ENCODE measurements at places on chromosomes 11 and 22.

GRCh38 chr11:62427630-62428233 lies 8.9 kb downstream of the SCGB1A1 start:
- no peak for DNase-seq

- no peak for DNase-seq
These were observed 241.2 kb upstream of the SYN3 start for GRCh38 chr22:33299245-33299956.

- no peak for DNase-seq
These were observed 54.5 kb upstream of the FBXO3 start for GRCh38 chr11:33828604-33829429.

DNA sequence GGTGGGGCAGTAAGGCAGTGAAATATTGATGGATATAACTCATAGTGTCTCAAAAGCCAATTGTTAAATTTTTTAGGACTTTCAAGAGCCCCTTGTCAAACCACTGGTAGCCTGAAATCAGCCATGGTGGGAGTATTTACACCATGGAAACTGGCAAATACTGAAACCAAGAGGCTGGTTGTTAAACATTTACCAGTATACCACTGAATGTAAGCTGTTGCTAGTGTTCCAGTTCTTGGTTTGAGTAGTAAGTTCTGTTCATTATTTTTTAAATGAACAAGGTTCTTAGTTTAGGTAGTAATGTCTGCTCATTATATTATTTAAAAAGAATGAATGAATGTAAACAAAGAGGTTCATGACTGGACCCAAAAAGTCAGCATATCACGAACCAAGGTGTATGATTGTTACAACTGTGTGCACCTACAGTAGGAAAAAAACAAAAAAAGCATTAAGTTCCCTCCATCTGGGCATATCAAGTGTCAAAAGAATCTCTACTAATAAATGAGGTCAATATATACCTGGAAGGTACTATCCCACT lies 4.5 kb upstream of the EIF3F start:
- no peak for DNase-seq

DNA sequence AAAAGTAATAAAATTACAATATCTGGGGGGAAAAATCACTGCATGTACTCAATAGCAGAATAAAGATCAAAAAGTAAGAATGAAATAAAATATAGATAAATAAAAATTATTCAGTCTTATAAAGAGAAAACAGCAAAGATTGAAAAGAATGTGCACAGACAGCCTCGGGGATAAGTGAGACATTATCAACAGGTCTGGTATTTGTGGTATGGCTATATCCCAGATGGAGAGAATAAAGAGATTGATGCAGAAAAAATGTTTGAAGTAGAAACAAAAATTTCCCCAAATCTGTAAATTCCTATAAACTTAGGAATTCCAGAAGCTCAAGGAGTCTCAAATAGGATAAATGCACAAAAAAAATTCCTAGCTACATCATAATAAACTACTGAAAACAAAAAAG lies 74.5 kb upstream of the LUZP2 start:
- DNase-seq: no peak

GRCh38 chr11:117229411-117229810 lies 2.5 kb downstream of the PCSK7 start:
- no peak for DNase-seq

- DNase-seq: no peak
These were observed 10.0 kb downstream of the SBF2 start for GRCh38 chr11:10283991-10284390.

DNA sequence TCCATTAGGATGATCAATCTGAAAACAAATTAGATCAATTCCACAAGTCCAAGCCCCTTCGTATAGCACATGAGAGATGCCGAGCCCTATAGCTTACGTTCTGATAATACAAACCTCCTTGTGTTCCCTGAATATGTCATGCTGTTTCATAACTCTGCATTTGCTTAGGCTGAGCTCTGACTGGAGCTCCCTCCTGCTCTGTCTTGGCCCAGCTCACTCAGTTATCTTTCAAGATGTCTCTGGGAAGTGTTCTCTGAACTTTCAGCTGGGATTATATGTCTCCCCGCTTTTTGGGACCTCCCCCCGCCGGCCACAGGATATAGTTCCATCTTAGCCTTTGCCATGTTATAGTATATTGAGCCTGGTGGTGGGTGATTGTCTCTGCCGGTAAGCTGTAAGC lies 44.0 kb downstream of the FDX1 start:
- no peak for DNase-seq

DNA sequence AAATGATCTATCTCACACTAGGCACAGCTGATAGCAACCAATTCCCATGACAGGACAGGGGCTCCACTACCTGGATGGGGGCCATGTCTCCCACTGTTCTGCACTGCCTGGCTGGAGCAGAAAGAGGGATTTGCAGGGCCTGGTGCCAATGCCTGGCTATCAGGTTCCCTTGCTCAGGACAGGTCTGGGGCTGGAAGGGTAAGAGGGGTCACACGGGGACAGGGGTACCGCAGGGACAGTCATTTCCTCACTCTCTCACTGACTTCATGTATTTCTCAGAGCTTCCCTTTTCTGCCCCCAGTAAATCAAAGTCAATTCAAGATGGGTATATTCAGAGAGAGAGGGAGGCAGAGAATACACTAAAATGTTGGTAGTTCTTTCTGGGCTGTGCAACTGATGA lies 119.1 kb upstream of the CSNK2A3 start:
- no peak for DNase-seq

DNA sequence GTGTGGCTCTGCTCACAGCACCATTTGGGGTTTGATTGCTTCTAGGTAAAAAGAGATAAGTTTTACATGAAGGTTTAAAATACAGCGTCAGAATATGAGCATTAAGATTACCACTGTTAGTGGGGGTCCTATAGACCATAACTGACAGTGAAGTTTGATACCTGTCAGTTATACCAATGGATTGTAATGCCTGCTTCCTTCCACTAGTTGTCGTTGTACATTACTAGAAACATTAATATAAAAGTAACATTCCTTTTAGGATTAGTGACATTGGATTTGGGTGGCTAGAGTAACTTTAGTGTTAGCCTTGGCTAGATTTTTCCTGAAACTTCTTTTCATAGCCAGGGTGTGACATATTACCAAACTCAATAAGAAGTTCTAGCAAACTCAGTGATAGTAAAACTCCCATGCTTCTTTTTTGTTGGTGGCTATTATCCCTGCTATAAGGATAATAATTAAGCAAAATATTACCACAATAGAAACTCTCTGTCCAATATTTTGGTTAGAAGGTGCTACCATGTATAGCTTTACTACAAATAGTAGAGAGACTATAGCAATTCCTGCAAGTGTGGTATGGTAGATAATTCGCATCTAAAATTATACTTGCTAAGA lies 57.1 kb downstream of the FAM181B start:
- DNase-seq: no peak

- DNase-seq: no peak
These were observed 101.6 kb downstream of the COMMD9 start for GRCh38 chr11:36187622-36188021.

DNA sequence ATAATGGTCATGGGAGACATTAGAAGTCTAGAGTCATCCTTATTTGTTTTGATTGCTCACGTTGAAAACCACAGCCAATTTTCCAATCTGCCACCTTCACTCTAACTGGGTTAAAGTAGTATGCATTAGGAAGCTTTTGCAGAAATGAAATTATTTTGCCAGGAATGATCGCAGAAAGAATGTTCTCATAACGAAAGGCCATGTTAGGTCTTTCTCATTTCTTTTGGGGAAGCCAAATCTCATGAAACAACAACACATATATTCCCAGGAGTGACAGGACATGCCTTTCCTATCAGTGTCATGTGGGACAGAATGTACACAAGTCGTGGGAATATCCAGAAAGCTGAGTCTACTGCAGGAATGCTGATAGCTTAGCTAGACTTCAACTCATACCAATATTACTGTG lies 386.3 kb downstream of the AASDHPPT start:
- DNase-seq: no peak

DNA sequence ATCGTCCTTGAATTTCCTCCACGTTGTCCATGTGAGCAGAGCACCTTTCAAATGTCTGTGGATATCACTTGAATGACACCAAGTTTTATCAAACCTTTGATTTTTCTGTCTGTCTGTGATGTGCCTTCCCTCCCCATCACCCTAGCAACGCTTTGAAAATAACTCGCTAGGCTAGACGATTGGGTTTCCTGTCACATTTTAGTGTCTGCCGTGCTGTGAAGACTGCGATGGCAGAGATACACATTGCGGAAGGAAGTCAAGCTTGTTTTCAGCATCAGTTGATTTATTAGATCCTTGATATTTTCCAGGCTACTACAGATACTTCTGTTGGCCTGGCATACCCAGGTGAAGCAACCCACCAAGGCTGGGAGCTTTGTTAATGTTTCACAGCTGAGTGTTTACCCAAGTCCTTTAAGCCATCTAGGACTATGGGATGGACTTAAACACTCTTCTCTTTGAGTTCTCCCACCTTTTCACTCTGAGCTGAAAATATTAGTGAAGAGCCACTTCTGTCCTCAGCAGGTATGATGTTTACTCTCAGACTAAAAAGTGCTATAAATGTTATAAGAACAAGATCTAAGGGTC lies 93.6 kb upstream of the CD44 start:
- peak; percentile 55 for DNase-seq

- no peak for DNase-seq
These were observed 1212.5 kb downstream of the LRRC4C start for GRCh38 chr11:40246983-40247382.

- no peak for DNase-seq
These were observed 37.0 kb upstream of the FBLN1 start for GRCh38 chr22:45465633-45466032.

GRCh38 chr11:69496202-69496557 lies 14.7 kb downstream of the LINC01488 start:
- DNase-seq: no peak

GRCh38 chr11:128463371-128463829 lies 124.0 kb downstream of the ETS1 start:
- DNase-seq: no peak

DNA sequence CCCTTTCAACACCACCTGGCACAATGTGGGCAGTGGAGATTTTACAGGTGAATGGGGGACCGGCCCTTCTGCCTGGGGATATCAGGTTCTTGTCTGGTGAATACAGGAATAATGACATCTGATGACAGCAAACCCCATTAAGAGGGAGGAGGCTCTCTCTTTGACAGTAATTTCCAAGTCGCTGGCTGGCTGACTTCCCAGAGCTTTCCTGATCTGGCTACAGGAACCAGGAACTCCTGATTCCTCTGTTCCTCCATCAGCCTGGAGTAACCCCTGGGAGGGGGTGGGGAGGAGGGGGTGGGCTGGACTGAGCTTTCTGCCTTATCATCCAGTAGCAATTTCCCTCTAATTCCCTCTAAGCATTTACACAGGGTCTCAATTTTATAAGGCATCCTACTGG lies 3.7 kb upstream of the MIEF1 start:
- DNase-seq: peak; percentile 69

GRCh38 chr11:43376594-43376993 lies 17.9 kb downstream of the TTC17 start:
- DNase-seq: no peak

- DNase-seq: no peak
These were observed 8.1 kb downstream of the PRR33 start for GRCh38 chr11:1883346-1884302.

GRCh38 chr11:60396799-60397198 lies 540 bp downstream of the MS4A14 start:
- no peak for DNase-seq

GRCh38 chr11:96091476-96091875 lies 167.6 kb upstream of the MTMR2 start:
- no peak for DNase-seq

DNA sequence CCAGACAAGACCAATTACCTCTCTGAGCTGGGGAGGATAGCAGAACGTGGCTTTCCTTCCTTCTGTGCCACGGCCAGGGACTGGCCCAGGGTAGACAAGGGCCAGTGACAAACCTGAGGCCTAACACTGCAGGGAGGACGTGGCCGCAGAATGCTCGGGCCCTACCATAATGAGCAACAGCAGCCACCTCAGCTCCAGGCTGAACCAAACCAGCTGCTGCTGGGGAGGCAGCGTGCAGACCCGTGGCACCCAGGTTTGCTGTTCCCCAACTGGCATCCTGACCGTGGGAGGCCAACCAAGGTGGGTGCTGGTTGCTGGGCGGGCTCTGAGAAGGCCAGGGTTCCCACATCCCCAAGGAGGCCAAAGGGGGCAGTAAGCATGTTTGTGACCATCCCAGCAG lies 83.0 kb downstream of the MORC2 start:
- DNase-seq: no peak

DNA sequence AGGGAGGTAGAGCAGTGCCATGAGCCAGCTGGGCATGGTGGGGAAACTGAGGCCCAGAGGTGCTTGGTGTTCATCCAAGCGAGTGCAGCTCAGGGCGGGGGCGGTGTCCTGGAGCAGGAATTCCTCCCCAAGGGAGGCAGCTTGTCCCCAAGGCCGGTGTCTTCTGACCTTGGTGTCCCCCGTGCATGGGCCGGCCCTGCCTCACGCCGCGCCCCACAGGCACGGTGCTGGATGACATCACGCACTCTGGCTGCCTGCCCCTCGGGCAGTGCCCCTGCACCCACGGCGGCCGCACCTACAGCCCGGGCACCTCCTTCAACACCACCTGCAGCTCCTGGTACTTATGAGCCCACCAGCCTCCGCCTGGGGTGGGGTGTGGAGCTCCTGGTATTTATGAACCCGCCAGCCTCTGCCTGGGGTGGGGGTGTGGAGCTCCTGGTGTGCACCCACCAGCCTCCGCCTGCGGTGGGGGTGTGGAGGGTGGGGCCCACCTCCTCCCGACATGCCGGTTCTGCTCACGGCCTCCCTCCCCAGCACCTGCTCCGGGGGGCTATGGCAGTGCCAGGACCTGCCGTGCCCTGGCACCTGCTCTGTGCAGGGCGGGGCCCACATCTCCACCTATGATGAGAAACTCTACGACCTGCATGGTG lies 6.7 kb downstream of the MUC5B start:
- DNase-seq: no peak

DNA sequence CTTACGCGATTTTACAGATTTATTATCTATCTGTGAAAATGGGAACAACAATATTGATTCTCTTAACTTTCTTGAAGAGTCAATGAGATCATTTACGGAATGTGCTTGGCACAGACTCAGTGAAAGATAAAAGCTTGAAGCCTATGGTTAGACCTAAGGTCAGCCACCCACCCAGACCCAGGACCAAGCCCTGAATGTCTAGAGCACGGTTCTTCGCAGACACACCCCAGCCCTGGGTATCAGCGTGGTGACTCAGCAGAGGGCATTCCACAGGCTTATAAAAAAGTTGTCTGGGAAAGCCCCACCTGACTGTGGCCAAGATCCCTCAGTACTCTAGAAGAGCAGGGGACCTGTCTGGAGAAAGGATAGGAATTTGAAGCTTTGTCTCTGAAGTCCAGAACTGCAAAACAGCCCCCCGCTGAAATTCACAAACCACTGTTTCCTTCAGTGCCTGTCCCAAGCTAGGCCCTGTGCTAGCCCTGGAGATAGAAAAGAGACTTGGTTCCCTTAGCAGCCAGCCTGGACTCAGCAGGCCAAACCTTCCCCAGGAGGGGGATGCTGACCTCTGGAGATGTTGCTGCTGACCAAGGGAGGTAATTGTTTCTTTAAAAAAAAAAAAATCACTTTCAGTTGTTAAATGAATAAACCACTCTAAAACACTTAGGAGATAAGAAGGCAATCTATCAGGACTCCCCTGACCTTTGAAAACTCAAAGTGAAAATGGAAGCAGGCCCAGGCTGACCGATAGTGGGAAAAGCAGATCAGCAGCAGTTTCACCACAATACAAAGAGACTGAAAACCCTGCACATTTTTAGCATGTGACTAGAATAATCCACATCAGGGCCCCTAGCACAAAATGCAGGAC lies 114.0 kb downstream of the ABTB2 start:
- no peak for DNase-seq
